ENCODE measurements at places on chromosomes 7 and 10.

DNA sequence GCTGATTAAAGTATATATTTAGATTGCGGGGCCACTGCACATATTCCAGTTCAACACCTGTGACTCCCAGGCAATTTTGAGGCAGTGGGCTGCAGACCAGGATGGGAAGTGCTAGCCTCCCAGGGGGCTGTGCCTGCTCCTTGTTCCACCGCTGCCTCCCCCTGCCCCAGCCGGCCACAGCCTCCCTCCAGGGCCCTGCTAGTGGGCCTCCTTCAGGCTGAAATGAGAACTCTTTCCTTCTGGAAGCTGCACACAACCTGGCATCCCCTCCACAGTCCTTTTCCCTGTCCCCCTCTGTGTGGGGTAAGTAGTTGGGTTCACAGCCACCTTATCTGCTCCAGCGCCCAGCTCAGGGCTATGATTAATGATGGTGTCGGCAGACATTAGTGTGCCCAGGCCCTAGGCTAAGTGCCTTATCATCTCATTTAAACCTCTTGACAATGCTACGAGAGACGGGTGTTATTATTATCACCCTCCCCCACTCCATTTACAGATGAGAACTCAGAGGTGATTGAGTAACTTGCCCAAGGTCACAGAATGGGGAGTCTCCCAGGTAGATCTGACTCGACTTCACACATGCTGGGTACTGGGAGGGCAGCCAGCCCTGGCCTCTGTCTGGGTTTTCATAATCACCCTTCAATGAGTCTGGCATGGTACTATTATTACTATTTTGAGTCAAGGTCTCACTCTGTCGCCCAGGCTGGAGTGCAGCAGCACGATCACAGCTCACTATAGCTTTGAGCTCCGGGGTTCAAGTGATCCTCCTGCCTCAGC, 10.8 kb upstream of the SFRP5 start:
- DNase-seq = no peak

DNA sequence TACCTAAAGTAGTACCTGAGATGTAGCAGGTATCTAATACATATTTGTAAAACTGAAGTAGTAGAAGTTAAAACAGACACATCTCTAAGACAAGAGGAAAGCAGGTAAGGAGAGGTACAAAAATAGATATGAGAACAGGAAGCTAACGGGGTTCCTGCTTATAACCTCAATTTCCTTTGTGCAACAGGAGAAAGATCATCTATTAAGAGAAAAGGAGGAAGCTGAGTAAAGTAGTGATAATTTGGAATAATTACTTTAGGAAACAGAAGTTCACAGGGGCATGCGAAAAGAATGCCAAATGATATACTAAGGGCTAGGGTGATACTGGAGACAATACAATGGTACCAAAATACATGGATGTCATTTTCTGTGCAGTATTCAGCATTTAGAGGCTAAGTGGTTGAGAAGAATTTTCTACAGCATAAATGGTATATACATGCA, 108.7 kb downstream of the NRBF2 start:
- no peak for DNase-seq

DNA sequence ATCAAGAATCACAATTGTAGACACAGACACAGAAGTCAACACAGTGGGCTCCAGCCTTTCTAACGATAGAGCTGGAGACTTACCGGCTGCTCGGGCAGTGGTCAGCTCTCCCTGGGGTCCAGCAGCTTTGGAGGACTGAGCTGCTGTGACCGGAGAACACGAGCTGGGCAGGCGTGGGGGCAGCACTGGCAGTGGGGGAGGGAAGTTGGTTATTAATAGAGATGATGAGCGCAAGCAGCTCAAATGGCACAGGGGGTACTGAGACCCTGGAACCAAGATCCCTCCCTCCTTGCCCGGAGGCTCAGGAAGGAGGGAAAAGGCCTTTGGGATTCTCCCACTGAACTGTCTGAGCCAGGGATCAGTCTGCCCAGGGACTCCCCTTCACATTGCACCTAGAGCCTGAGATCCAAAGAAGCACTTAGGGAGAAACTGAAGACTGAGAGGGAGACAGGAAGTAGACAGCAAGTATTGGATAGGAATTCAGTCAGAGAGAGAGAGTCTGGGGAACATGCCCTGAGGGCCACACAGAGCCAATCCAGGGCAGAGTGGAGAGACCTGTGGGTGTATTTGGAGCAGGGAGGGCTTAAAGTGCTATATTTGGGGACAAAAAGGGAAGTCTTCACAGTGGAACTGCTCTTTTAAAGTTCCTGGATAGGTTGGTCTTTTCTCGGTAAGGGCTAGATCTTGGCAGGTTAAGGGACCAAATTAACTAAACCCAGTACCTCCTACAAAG, at the start of gene MYOZ1:
Gene MYOZ1 (minus strand): TSS at position 147 of the 733 bp plus-strand sequence. CDS start 1,457 bp downstream, outside the sequence.
- no peak for DNase-seq

DNA sequence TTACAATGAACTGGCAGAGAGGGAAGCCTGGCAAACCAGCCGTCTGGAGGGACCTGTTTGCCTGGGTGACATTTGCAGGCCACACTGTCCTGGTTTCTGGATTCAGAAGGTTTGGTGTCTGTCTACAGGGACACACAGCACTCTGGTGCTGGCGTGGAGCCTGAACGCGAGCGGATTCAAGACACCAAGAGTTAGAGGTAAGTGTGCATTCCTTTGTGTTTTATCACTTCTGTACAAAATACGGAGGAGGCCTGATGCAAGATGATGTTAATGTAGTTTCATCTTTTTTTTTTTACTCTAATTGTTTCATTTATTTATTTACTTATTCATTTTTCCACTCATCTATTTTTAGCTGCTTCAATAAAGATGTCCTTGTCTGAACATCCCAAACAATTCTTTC, 485.3 kb upstream of the ADARB2 start:
- DNase-seq = no peak

- DNase-seq = no peak
Observed at GRCh38 chr7:69800495-69800894, 202.2 kb downstream of the AUTS2 start.

GRCh38 chr10:127881262-127881661, 11.5 kb downstream of the CLRN3 start:
- no peak for DNase-seq

DNA sequence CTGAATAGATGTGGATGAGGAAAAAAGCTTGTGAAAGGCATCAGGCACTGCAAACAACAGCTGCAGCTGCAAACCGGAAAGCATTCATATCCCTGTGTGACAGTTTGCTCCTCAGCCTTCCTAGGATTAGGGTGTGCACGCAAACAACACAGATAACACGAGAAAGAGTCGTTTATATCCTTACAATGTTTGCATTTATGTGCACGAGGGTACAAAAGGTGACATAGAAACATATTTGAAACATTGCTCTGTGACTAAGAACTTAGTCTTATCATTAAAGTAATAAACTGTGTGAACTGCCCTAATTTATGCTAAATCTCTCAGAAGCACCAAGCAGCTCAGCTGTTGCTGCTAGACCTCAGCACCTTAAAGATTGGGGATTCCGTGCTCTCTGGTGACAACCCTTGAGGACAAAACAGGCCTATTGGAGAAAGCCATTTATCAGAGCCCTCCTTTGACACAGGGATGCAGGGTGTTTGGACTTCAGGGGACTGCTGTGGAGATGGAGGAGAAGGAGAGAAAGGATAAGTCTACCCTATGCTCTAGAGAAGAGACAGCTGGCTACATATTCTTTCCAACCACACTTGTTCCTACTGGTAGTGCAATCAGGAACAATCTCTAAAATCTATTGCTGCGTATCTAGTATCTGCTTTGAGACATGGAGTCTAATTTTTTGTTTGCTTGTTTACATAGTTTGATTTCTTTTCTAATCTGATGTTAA, 176.2 kb downstream of the GNAT3 start:
- DNase-seq = peak; percentile 78

- DNase-seq = no peak
Observed at GRCh38 chr7:77330169-77330882, 85.8 kb downstream of the GSAP start.

GRCh38 chr7:117324960-117325359, 2.1 kb upstream of the WNT2 start:
- DNase-seq = no peak

GRCh38 chr10:114821915-114822443, 399 bp downstream of the FHIP2A start:
- no peak for DNase-seq

- peak; percentile 36 for DNase-seq
Observed at GRCh38 chr10:118568327-118568848, 27.1 kb downstream of the PRLHR start.

GRCh38 chr7:55189878-55190436, 171.1 kb downstream of the EGFR start:
- DNase-seq = no peak

GRCh38 chr7:1619152-1620079, 49.6 kb upstream of the PSMG3 start:
- no peak for DNase-seq

DNA sequence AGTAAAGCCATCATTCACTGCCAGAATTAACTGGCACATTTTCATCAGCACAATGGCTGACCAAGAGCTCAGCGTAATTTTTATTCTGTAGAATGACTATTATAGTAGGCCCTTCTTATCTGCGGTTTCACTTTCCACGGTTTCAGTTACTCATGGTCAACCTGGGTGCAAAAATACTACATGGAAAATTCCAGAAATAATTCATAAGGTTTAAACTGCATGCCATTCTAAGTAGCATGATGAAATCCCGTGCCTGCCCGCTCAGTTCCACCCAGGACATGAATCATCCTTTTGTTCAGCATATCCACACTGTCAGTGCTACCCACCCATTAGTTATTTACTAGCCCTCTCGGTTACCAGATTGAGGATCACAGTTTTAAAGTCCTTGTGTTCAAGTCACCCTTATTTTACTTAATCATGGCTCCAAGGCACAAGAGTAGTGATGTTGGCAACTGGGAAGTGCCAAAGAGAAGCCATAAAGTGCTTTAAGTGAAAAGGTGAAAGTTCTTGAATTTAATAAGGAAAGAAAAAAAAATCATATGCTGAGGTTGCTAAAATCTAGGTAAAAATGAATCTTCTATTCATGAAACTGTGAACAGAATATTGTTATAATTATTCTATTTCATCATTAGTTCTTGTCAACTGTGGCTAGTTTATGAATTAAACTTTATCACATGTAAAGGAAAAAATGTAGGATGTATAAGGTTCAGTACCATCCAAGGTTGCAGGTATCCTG, 204.9 kb downstream of the DOCK4 start:
- no peak for DNase-seq

DNA sequence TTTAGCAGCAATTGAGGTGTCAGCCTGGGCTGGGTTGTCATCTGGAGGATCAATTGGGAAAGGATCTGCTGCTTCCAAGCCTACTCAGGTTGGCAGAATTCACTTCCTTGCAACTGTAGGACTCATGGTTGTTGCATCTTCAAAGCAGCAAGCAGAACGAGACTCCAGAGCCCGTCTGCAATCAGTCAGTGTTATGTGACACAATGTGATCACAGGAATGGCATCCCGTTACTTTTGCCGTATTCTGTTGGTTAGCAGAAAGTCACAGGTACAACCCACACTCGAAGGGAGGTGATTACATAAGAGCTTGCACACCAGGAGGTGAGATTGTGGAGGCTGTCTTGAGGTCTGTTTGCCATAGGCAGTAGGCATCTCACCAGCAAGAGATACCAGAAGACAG, 15.4 kb upstream of the LYZL1 start:
- no peak for DNase-seq

GRCh38 chr10:51313773-51314478, 239.6 kb downstream of the PRKG1 start:
- no peak for DNase-seq

GRCh38 chr10:12484002-12484918, 134.9 kb downstream of the CAMK1D start:
- DNase-seq = no peak

DNA sequence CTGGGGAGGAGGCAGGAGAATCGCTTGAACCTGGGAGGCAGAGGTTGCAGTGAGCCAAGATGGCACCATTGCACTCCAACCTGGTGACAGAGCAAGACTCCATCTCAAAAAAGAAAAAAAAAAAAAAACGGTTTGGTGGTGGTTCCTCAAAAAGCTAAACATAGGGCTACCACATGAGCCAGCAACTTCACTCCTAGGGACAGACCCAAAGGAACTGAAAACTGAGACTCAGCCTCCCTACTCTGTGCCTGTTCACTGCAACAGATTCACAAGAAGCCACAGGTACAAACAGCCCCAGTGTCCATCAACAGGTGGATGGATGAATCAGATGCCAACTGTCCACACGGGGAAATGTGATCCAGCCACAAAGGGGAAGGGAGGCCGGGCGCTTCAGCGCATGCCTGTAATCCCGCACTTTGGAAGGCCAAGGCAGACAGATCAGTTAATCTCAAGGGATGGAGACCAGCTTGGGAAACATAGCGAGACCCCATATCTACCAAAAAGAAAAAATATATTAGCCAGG, 79.1 kb upstream of the TNRC18 start:
- DNase-seq = no peak

GRCh38 chr10:119337796-119338432, 130.5 kb downstream of the GRK5 start:
- no peak for DNase-seq

- no peak for DNase-seq
Observed at GRCh38 chr10:62131724-62132123, 136.9 kb downstream of the RTKN2 start.

DNA sequence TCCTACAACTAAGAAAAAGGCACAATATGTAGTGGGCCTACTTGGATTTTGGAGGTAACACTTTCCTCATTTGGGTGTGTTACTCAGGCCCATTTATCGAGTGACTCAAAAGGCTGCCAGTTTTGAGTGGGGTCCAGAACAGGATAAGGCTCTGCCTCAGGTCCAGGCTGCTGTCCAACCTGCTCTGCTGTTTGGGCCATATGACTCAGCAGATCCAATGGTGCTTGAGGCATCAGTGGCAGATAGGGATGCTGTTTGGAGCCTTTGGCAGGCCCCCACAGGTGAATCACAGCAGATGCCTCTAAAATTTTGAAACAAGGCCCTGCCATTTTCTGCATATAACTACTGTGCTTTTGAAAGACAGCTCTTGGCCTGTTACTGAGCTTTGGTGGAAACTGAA, 24.5 kb upstream of the OR13A1 start:
- no peak for DNase-seq

- DNase-seq = no peak
Observed at GRCh38 chr7:30994206-30995100, 30.7 kb downstream of the GHRHR start.

GRCh38 chr10:126421756-126422256, 33.5 kb upstream of the ADAM12 start:
- DNase-seq = no peak

- DNase-seq = no peak
Observed at GRCh38 chr10:58546722-58547445, 34.2 kb downstream of the BICC1 start.

DNA sequence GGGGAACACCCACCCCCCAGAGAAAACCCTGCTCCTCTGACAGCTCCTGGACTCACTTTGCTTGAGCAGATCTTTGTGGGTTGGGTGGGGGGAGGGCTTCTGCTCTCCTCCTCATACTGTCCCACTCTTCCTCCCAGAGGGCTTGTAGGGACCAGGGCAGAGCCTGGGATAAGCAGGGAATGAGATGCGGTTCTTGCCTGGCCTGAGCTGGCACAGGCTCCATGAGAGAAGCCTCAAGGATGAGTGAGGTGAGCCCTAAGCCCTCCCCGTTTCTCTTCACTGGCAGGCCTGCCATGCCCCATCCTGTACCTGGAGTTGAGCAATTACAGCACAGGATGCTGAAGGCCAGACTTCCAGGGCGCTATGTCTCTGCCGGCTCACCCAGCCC, 134.7 kb downstream of the ADAM12 start:
- DNase-seq = no peak

GRCh38 chr7:6167004-6167551, 105.3 kb downstream of the CYTH3 start:
- no peak for DNase-seq

Measured in NCI-H1092 (cell line).